NCI-H460 (cell line): ENCODE measurements at places on chromosomes 3 and 15.

DNA sequence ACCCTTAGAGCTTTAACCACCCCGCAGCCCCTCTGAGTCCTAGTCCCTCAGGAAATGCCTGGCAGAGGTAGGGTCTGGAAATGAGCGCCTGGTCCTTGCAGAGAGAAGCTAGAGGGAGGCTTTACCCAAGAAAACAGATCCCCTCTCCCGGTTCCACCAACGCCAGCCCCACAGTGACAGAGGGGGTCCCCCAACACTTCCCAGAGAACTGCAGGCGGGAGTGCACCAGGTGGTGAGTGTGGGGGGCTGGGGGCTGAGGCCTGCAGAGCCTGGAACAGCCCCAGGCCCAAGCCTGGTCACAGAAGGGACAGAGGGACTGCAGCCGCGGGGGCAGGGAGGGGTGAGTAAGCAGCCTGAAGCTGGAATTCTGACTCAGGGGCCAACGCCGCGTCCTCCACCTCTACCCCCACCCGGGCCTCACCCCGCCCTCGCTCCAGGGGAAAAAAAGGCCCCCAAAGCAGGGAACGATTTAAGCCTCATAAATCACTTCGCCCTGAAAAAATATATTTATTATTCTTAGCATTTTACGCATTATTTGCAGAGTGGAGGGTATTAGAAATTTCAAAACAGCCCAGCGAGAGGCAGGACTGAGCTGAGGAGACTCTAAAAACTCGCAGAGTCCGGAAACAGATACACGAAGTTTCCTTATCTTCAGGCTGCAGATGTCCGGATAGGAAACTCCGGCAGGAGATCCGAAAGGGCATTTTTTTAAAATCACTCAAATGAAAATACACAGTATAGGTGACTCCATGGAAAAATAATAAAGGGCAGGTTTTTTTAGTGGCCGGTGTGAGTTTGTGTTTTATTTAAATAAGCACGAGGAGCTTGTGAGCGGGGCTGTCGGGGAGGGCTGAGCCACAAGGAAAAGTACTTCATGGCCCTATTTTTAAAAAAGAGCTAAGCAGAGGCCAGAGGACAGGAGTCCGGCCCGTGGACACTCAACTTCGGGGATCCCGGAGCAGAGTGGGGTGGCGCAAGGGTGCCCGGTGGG lies 10.0 kb downstream of the GATA2 start:
- DNase-seq: no peak

- DNase-seq: no peak
Observed at GRCh38 chr3:16741890-16742289, 136.7 kb upstream of the DAZL start.

DNA sequence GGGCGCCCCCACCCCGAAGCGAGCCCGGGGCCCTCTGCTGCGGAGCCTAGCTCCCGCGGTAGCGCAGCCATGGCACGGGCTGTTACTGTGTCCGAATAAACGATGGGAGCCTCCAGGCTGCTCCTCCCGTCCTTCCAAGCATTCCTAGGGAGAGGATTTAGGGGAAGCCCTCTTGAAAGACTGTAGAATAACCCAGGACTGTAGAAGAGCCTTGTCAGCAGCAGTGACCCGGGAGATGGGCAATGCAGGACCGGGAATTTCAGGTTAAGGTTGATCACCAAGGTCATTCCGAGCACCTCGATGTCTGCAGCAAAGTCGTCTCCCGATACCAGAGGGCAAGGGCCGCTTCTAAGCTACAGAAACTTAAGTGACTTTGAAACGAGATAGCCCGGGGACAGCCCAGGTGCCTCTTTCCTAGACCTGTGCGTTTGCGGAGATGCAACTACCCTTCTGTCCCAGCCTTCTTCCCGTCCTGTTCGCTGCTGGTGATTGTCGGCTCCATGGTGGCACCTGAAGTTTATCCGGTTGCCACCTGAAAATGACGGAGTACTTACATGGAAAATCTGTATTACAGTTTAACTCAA lies 753 bp upstream of the MYO5A start:
- no peak for DNase-seq

GRCh38 chr3:114884213-114884923 lies 262.7 kb downstream of the ZBTB20 start:
- no peak for DNase-seq

- DNase-seq: no peak
Observed at GRCh38 chr3:100759950-100760349, 50.7 kb downstream of the TFG start.

GRCh38 chr3:187027531-187028278 lies 97.4 kb downstream of the ST6GAL1 start:
- DNase-seq: no peak

DNA sequence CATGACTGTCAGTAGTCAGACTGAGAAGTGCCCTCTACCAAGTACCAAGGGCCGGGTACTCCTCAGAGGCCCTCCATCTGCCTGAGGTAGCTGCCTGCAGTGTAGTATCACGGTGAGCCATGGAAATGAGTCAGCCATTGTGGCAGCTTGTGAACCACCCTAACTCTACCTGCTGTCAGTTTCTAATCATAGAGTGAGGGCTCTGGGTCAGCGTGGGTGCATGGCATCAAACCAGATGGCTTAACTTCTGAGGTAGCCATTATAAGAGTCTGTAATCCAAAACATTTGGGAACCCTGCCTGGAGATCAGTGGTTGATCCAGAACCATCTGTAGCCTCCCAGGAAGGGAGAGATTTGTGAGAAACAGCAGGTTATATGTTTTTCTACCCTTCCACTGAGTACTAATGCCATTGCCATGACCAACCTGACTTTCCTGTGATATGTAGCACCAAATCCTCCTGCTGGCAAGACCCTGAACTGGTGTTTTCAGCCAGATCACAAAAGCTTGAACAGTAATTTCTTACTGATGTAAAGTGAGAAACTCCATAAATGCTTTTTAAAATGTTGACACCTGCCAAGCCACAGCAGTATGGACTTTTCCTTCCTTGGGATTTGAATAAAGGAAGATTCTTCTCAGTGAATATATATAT lies 38.9 kb downstream of the ABHD2 start:
- no peak for DNase-seq

DNA sequence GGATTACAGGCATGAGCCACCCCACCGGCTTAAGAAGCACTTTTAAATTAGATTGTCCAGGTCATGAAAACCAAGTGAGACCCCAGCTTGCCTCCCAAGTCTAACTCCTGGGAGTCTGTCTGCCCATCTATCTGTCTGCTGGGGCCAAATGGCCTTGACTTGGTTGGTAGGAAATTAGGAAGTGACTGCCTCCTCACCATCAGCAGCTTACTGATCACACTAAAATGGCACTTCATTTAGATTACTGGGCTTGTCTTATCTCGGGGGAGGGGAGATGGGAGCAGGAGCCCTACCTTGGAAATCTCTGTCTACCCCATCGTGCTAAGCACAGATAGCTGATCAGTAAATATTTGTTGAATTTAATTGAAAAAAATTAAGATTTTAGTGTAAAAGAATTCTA lies 5.6 kb upstream of the LRRC2 start:
- DNase-seq: no peak

DNA sequence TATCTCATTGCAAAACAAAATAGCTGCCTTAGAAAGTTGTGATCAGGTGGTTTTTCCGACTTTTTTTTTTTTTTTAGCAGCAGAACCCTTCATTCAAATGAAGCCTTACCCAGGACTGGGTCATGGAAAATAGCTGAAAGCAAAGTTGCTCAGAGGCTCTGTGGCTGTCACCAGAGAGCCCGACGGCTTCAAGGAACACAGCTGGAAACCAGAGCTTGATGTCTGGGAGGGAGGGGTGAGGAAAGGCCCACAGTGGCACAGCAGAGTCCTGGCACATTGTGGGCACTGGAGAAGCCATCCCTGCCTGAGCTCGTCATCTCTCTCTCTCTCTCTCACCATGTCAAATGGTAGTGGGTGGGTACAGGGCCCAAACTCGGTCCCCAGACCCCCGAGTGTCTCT lies 77.5 kb downstream of the RPN1 start:
- no peak for DNase-seq

GRCh38 chr3:161252143-161252542 lies 31.0 kb downstream of the NMD3 start:
- no peak for DNase-seq

- no peak for DNase-seq
Observed at GRCh38 chr3:40258555-40258954, 51.0 kb upstream of the EIF1B start.

DNA sequence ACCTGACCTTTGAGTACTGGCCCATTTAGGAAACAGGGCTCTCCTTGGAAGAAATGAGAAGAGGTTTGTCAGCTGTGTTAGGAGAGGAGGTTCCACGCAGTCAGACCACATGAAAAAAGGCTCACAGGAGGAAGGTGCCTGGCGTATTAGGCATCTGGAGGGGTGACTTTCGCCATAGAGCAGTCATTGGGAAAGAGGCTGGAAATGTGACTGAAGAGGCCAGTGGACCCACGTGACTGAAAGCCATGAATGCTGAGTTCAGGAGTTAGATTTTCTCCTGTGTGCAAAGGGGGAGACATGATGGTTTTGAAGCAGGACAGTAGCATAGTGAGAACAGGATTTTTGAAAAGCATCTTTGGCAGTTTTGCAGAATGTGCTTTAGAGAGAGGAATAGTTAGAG lies 29.7 kb upstream of the RNF7 start:
- no peak for DNase-seq

DNA sequence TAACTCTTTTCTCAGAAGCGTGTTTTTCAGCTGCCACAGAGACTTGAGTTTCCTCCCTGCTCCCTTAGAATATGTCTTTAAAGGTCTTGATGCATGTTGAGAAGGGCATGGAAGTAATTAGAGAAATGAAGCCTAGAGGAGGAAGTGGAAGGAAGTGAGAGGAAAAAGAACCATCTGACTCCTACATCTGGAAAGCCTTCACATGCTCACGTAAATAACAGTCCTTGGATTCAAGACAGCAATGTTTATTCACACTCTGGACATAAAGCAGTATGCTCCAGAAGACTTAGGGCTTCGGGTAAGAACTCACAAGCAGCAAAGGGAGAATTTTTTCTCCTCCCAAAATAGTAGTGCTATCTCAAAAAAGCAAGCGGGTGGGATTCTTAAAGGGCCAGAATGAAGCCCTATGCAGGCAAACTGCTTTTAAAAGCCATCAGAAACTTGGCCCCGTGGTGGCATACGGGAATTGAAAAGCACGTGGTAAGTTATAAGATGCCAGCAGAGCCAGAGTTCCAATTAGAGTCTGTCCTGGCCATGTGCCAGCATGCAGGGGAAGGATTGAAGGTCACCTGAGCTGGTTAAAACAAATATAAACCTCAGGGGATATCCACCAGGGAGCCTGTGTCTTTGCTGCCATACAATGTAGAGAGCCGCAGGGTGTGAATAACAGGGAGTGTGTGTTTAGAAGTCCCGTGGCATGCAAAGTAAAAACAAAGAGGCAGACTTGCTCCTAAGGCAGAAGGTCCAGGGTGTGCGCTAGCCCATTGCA lies 380.8 kb upstream of the NDN start:
- no peak for DNase-seq

DNA sequence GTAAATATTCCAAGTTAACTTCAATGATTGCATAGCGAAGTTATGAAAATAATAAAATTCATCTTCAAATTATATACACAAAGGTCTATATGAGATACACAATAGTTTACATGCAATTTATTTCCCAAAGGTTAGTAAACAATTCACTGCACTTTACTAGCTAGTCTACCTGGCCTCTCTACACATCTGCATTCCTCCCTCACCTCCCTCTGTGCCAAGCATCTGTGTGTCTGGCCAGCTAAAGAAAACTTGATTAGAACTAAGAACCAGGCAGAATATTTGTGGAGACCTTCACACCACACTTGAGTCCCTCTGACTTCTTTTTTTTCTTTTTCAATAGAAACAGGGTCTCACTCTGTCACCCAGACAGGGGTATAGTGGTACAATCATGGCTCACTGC lies 61.4 kb downstream of the LRRFIP2 start:
- no peak for DNase-seq

GRCh38 chr15:77839456-77839855 lies 206.7 kb upstream of the LINGO1 start:
- DNase-seq: no peak

DNA sequence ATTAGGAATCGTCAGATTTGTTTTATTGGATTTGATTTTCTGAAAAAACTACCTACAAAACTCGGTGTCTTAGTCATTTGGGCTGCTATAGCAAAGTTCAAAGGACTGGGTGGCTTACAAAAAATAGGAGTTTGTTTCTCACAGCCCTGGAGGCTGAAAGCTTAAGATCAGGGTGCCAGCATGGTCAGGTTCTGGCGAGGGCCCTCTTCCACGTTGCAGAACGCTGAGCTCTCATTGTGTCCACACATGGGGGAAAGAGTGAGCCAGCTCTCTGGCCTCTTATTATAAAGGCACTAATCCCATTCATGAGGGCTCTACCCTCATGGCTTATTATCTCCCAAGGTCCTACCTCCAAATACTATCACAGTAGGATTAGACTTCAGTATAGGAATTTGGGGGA lies 40.6 kb upstream of the MRPS22 start:
- DNase-seq: no peak
